ENCODE measurements at places on chromosomes 1 and 21. TPM values are rescaled to one million over a fixed set of nuclear protein-coding genes. Genes with fewer than 3 reads are reported as not detected.

The INAVA gene
- total RNA-seq: 0.13 TPM

The ANKRD65 gene
- not detected for total RNA-seq

DNA sequence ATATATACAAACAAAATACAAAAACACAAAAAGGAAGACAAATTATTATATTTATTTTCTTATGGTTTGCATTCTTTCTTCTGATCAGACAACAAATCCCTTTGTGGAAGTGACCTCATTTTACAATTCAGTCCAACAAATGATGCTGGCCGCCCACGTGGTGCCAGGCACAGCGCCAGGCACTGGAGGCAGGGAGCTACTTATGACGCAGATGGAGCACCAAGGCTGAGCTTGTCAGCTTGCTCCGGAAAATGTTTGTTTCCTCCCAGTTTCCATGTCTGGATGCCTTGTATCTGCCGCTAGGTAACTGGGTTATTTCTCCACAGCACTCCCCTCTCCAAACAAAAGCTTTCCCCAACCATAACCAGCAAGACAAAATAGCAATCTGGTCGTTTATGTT is 30.7 kb upstream of the CD34 start:
- H3K27ac ChIP-seq: no peak overlapping the region
- no peak for DNase-seq
- peaks cover 3% of the 10 kb centered on the region for H3K27me3 ChIP-seq
- H3K4me3 ChIP-seq: no peak overlapping the region

DNA sequence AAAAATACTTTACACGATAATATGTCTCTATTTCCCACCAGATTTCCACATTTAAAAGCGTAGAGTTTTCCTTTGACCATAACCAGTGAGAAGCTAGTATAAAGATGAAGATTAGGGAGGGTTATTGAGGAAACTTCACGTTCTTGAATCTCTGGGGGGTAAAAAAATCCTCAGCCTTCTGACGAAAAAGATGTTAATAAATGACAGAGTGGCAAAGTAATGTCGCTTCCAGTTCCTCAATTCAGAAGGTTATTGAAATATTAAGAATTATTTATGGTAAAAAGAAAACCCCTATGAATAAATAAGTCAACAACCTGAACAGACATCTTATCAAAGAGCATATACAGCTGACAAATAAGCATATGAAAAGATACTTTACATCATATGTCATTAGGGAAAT is 241.0 kb downstream of the GPATCH2 start:
- no peak for DNase-seq
- no peak overlapping the region for H3K4me3 ChIP-seq
- no peaks in the 10 kb centered on the region for H3K27me3 ChIP-seq
- no peak overlapping the region for H3K27ac ChIP-seq
- no peaks in the 10 kb centered on the region for H3K36me3 ChIP-seq

GRCh38 chr21:41802684-41803083 is 35.8 kb upstream of the RIPK4 start:
- H3K36me3 ChIP-seq: peaks cover 30% of the 10 kb centered on the region
- H3K27ac ChIP-seq: no peak overlapping the region
- H3K27me3 ChIP-seq: no peaks in the 10 kb centered on the region
- DNase-seq: no peak

GRCh38 chr1:246032031-246032551 is 475.0 kb downstream of the SMYD3 start:
- no peak overlapping the region for H3K27ac ChIP-seq
- H3K4me3 ChIP-seq: no peak overlapping the region
- DNase-seq: no peak

DNA sequence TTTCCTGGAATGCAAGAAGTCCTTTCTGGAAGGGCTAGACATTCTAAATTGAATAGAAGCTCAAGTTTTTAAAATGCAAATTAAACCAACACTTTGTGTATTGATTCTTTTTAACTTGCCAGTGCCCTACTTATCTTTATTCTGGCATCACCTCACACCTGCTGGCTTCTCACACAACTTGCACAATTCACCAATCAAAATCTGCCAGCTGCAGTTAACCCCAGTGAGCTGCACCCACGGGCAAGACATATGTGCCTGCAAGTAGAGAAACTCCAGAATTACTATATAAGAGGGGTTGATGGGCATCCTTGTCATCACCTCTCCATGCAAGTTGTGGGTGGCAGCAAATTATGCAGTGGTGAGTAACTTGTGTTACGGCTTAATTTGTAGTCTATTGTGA is 11.7 kb upstream of the PLPPR4 start:
- DNase-seq: no peak
- no peaks in the 10 kb centered on the region for H3K4me1 ChIP-seq
- no peaks in the 10 kb centered on the region for H3K27me3 ChIP-seq
- no peak overlapping the region for H3K27ac ChIP-seq
- H3K4me3 ChIP-seq: no peak overlapping the region

DNA sequence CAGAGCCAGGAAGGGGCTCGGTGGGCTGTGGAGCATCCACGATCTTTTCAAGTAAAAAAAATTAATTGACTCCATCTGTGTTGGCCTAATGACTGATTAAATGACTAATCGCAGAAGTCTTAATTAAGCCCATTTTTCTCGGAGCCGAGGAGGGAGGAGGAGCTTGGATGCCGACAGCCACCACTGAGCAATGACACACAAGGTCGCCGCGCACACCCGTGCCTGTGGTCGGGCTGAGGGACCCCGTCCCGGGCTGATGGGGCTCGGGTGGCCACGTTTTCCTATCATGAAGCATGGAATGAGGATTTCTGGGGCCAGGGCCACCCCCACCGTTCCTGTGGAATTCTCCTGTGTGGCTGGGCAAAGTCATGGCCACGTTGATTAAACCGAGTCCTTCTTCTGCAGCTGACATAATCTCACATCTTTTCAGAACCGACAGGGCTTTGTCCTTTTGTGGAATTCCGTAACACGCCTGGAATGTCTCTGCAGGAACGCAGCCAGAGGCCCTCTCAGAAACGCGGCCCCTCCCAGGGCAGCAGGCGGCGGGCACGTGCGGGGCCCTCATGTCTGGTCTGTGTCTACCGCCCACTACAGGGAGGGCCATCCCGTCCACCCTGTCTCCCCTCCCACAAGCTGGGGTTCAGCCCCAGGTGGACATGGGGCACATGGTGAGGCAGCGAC is 60.7 kb downstream of the MORN1 start:
- H3K4me1 ChIP-seq: no peaks in the 10 kb centered on the region
- H3K4me3 ChIP-seq: no peak overlapping the region

DNA sequence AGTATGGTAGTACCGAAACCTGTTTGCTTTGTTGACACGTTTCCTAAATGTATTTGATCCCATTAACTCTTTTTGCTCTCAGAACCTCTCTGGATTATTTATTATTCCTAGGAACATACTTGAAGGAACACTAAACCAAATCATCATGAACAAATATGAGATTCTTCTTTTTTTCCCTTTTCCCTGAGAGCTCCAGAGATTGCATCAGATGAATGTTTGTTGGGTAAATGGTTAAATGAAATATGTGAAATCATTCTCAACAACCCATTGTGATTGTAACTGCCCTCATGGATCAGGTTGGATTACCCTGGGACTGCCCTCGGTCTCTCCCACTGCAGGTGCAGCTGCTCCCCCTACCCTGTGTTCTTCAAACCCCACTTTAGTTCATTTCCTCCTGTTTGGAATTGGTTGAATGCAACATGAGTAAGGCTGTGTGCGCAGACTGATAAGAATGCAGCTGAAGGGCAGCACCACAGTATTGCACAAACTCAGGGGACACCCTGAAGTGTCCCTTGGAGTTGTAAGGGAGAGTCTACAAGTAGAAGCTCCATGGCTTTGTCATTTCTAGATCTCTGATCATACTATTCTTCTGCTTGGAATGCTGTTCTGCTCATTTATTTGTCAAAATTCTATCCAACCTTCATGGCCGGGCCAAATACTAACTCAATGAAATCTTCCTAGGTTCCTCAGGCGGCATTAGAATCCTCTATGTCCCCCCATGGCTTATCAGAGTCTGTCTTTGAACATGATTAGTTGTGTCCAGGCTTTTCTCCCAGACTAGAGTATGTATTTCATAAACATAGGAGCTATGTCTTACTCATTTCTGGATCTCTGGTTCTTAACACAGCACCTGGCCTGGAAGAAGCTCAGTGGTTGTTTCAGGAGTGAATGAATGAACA is 47.1 kb upstream of the NEK2 start:
- H3K4me3 ChIP-seq: no peak overlapping the region
- H3K4me1 ChIP-seq: no peaks in the 10 kb centered on the region
- H3K36me3 ChIP-seq: no peaks in the 10 kb centered on the region
- H3K27me3 ChIP-seq: no peaks in the 10 kb centered on the region

DNA sequence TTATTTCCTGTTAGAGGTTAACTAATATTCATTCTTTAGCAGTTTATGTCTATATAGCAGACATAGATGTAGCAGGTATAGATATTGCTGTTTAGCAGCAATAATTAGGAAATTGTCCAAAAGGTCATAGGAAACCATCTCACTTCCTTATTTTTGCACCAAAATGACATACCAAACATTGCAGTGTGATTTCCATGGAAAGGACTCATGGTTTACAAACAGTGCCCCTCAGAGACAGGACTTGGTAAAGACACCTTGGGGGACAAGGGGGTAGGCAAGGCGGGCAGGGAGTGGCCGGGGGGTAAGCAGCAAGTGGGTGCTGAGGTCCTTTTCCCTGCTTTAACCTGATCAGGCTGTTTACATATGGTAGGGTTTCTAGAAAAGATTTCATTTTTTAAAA is 30.5 kb downstream of the BATF3 start:
- no peak overlapping the region for H3K4me3 ChIP-seq
- no peak for DNase-seq
- H3K4me1 ChIP-seq: peaks cover 34% of the 10 kb centered on the region
- no peaks in the 10 kb centered on the region for H3K36me3 ChIP-seq

- H3K36me3 ChIP-seq: no peaks in the 10 kb centered on the region
- H3K27me3 ChIP-seq: no peaks in the 10 kb centered on the region
- no peak for DNase-seq
- no peak overlapping the region for H3K27ac ChIP-seq
Measured at GRCh38 chr21:34522284-34522683, 10.3 kb upstream of the KCNE1 start.
